ENCODE measurements at places on chromosomes 7 and 10.

DNA sequence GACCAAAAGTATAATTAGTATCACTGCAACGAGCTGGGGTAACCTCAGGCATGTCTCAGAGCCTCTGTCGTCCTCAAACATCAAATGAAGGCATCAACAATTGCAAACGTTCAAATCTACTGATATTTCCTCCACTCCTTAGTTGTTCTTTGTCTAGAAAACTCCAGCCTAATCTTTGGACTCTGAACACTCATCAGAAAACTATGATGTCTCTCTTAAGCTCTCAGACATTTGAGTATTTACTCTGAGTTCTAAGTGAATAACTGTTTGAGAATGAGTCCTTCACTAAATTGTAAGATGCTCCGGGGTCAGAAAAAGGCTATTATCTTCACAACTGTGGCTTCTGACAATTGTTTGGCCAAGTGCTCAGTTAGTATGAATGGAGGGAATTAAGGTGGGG, 536.4 kb downstream of the NRG3 start:
- no peak for DNase-seq

DNA sequence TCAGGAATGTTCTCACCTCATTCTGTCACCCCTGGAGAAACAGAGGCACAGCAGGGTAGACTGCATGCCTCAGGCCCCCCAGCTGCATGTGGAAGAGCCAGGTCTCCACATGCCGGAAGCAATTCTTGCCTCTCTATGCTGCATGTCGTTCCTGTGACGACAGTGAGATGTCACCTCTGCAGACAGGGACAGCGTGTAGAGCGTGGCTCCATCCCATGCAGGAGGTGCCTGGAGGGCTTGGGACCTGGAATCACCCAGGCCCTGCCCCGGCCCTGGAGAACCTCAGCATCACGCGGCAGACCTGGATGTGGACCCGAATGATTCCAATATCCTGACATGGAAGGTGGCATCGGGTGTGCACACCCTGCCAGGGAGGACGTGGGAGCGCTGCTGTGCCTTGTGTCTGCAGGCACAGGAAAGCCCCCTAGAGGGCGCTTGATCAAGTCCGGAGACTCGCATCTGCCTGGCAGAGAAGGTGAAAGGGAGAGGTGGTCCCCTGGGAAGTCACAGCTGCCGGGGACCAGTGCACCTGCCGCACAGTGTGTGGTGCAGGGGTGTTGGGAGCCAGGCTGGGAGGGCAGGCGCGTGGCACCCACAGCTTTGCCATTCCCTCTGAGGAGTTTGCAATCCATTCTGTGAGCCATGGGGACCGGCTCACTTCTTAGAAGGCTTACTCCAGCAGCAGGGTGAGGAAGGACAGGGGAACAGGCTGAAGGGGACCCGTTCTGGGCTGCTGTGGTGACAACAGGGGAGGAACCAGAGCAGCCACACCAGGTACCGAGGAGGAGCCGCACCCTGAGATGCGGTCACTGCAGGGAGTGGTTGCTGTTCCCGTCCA, 45.3 kb upstream of the EN2 start:
- DNase-seq = peak; percentile 77

GRCh38 chr10:75465450-75465827, 34.0 kb downstream of the LRMDA start:
- no peak for DNase-seq

GRCh38 chr10:97519342-97519741, 20.6 kb downstream of the UBTD1 start:
- DNase-seq = no peak

DNA sequence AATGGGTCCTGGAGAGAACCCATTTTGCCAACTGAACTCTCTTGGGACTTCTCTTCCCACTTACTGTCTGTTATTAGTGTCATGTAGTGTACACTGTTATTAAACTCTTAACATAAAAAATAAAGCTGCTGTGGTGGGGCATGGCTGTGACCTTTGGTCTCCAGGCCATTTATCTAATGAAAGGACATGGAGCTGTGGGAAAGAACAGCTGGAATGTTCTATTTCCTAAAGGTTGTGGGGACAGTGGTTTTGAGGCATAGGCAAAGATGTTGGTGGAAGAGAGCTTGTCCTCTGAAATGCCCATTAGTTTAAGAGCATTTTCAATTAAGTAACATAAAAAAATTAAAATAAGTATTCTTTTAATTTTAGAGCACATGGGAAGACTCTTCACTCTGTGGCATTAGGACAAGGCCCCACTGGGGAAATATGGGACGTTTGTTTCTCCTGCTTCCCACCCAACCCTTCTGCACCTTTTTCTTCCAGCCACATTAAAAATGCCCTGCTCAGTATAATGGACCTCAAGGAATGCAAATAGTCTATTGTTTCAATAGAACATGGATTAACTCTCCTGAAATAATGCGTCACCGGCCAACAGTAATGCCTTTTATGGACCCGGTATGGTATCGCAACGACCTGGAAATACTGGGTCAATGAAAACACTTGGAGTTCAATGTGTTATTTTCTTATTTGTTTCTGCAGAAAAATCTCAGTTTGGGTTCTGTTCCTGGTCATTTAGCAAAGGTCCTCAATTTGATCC, 149.6 kb downstream of the BUB3 start:
- DNase-seq = no peak

GRCh38 chr10:48750019-48750418, 65.3 kb downstream of the WDFY4 start:
- no peak for DNase-seq

DNA sequence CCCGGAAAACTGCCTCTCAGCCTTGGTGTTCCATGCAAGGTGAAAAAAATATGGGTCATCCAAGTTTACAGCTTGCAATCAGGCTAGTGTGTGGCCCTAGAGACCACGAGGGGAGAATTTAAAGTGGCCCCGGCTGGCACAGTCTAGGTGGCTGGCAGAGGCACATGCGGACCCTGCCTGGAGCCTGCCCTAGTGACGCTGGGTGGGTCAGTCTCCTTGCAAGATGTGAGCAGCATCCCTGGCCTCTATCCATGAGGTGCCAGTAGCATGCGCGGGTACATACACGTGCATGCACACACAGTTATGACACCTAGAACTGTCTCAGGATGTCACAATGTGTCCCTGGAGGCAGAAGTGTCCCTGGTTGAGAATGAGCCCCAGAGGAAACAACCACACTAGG, 22.4 kb upstream of the ZNF716 start:
- no peak for DNase-seq

DNA sequence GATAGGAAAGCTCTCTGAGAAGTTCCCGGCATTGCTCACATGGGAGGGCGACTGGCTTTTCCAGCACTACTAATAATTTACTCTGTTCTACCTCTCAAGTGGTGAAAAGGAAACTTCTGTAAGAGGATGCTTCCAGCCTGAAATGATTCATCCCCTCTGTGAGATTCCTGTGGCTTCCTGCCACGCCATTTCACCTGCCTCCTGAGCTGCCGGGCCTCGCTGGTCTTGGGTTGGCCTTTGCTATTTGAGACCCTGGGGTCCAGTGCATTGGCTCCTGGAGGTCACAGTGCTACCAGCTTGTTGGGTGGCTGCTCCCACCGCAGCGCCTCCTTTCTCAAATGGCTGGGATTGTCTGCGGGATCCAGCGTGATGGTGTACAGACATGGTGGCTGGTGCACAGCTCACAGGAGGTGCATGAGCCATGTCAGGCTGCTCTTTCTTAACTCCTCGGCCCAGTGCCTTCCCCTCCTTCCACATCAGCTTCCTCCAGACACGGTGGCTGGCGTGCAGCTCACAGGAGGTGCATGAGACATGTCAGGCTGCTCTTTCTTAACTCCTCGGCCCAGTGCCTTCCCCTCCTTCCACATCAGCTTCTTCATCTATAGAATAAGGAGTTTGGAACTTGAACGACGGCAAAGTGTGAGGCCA, 42.9 kb upstream of the PCBD1 start:
- DNase-seq = no peak

DNA sequence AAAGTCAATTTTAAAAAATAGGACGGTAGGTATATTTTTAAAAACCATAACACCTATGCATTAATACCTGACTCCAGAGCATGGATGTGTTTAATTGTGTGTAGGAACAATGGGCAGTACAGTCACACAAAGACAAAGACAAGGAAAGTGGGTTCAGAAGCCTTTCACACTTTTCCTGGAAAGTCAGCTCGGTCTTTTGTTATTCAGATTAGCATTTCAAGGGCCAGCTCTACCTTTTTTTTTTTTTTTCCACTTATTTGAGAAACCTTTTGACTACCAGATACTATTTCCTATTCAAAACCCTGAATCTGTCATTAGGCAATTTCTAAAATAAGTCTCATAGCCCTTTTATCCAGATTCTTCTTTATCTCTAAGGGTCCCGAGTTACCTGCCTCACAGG, 401.9 kb downstream of the PARD3 start:
- DNase-seq = no peak
